Lung (tissue), 17 donors: ENCODE measurements at places on chromosomes 5 and 9.

DNA sequence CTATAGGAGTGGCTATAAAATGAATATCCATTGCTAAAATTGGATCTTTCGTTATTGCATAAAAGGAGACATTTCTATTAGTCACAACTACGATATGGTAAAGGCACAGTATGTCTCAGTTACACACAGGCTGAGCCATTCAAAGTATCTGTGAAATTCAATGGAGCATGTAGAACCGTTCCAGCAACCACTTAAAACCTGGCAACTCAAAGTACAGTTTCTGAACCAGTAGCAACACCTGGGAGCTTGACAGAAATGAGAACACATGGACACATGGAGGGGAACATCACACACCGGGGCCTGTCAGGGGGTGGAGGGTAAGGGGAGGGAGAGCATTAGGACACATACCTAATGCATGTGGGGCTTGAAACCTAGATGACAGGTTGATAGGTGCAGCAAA is 15.4 kb downstream of the POC5 start:
- no peak for DNase-seq

- no peak for DNase-seq
Measured at GRCh38 chr5:120146787-120147186, 317.3 kb upstream of the PRR16 start.

DNA sequence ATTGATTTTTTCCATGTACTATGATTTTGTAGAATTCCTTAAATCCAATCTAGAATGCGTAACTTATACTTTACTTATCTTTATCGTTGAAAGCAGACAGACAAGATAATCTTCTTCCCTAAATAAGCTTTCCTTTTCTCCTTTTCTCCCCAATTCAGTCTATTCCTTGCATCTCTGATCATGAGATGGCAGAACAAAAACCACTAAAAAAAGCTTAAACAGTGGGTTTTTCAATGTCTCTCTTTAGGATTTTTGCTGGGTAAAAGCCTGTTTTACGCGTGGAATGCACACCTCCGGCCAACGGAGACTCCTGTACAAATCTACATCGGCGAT is 755 bp downstream of the CDKN2B start:
- no peak for DNase-seq

DNA sequence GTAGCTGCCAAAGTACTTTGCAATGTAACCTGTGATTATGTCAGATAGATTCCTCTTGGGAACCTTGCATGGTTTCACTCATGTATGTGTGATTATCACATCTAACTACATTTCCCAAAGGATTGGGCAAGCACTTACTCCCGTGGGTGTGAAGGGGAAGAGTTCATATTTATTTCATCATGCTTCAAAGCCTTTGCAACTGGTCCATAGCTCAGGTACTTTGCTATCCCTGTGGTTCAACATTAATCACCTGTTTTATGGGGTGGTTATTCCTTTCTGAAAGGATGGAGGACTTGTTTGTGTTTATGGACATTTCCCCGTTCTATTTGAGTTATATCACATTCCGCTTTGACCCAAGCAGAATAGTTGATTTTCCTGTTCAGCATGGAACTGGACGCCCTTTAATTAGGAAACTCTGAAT is 13.6 kb upstream of the ERMP1 start:
- no peak for DNase-seq

DNA sequence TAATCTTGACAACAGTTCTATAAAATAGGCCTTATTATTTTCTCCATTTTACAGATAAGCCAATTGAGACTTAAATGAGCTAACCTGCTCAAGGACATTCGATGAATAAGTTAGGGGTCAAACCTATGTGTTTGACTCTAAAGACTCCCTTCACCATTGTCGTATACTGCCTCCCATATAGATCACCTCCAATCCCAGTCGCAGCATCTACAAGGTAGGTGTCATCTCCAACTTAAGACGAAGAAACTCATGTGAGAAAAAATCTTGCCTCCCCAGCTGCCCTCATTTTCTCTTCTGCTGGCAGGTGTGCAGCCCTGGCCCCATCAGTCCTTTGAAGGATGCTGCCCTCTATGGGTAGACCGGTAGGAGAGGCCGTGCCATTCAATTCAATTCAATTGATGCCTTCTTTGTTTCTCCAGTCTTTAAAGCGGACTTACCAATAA is 75.2 kb upstream of the SMARCA2 start:
- DNase-seq, result no peak

GRCh38 chr5:87020099-87020934 is 247.4 kb upstream of the RASA1 start:
- DNase-seq, result peak; percentile 91
